ENCODE measurements at places on chromosomes 5 and 9.

- DNase-seq, result no peak
Measured at GRCh38 chr5:1104327-1105006, 7.4 kb downstream of the SLC12A7 start.

GRCh38 chr9:6757132-6757455, 679 bp upstream of the KDM4C start:
- peak; percentile 86 for DNase-seq

- no peak for DNase-seq
Measured at GRCh38 chr9:10014889-10015288, 597.9 kb downstream of the PTPRD start.

- DNase-seq, result peak; percentile 83
Measured at GRCh38 chr5:119323601-119324000, 32.2 kb upstream of the TNFAIP8 start.

DNA sequence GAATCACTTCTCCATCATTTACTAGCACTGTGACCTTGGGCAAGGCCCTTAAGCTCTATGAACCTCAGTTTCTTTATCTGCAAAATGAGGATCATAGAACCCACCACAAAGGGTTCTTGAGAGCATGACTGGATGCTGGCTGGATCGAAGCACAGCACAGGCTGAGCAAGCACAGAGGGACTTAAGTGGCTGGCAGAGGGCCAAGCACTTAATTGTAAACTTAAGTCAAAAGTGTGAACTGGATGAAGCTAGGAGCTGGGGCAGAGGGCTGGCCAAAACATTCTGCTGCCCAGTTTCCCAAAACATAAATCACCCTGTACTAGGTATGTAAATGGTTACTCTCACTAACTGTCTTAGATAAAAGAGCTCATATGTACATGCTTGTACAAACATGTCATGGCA, 112.3 kb upstream of the WWC1 start:
- DNase-seq, result no peak

DNA sequence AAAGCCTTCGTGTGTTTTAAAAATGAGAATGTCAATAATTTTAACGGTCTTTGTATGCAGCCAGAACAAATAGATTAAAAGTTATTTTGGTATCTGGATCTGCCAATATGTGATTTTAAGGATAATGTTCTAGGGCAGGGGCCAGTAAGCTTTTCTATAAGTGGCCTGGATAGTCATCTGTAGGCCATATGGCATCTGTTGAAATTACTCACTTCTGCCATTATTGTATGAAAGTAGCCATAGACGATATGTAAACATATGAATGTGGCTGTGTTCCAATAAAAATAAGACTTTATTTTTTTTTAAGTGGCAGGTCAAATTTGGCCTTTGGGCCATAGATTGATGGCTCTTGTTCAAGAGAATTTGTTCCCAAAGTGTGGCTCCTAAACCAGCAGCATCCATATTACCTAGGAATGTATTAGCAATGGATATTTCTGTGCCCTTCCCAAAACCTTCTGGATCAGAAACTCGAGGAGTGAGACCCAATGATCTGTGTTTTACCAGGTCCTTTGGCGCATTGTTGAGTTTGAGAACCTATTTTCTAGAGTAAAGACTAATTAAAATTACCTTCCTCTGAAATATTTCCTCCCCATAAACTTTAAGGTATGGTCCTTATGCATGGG, 55.9 kb downstream of the C6 start:
- DNase-seq, result no peak

DNA sequence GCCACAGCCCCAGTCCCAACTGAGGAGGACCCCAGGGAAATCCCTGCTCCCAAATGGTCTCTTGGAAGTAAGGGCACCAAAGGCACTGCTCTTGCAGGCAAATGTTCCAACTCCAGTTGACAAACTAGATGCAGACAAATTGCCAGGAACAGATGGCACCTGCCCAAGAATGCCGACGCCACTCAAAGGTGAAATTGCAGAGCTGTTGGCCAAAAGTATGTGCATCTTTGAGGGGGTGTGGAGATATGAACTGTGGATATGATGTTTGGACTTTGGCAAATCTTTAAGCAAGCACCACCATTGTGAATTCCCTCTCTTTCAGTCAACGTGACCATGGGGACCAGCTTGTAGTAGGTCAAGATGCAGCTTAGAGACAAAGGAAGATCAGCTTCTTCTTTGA, 12.0 kb upstream of the CPLX2 start:
- no peak for DNase-seq

DNA sequence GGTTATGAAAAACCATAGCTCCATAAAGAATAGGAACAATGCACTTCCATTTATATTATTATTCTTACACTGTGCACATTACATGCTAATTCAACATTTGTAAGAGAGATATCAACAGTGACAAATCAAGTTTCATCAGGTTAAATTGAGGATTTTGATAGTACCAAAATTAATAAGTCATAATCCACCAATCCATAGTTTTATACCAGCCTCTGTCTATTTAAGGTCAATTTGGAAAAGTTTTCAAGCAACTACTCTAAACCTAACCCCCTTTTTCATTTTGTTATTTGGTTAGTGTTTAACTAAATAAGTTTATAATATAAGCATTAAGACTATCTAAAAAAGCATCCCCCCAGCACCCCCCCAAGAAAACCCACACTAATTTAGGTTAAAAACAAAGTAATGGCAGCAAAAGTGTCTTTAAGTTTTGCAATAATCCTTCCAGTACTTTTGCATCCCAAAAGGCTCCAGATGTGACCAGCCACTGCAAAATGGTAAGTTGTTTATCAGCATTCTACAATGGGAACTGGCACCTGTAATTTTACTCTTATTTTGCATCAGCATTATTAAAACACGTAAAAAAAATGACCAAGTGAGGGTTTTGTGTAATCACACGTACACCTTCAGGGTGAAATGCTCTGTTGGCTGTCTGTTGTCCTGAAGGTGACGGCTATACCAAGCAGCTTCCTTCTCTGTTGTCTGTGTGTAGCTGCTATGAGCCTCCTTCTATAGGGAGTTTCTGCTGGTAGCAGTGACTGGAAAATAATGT, 36.8 kb upstream of the SSBP2 start:
- peak; percentile 66 for DNase-seq

GRCh38 chr5:19626211-19626610, 361.8 kb downstream of the CDH18 start:
- no peak for DNase-seq

- DNase-seq, result no peak
Measured at GRCh38 chr9:13975611-13976290, 338.2 kb downstream of the NFIB start.

GRCh38 chr9:133375116-133375723, 640 bp downstream of the SURF4 start:
- DNase-seq, result peak; percentile 52

DNA sequence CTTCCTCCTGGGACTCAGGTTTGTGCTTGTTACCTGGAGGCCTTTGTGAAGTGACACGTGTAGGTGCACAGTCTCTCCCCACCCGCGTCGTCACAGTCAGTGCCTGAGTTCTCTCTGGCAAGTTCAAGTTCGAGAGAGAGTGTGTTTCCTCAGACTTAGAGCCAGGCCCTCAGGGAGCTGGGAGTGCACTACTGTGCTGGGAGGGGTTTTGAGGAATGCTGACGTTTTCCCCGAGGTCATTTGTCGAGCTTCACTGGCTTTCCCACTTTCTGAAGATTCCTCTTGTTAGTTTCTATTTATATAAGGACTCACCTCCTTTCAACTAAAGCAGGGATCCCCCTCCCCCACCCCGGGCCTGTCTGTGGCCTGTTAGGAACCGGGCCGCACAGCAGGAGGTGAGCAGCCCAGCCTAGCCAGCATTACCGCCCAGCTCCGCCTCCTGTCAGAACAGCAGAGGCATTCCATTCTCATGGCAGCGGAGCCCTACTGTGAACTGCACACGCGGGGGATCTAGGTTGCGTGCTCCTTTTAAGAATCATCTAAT, 209.2 kb downstream of the DIRAS2 start:
- peak; percentile 28 for DNase-seq

DNA sequence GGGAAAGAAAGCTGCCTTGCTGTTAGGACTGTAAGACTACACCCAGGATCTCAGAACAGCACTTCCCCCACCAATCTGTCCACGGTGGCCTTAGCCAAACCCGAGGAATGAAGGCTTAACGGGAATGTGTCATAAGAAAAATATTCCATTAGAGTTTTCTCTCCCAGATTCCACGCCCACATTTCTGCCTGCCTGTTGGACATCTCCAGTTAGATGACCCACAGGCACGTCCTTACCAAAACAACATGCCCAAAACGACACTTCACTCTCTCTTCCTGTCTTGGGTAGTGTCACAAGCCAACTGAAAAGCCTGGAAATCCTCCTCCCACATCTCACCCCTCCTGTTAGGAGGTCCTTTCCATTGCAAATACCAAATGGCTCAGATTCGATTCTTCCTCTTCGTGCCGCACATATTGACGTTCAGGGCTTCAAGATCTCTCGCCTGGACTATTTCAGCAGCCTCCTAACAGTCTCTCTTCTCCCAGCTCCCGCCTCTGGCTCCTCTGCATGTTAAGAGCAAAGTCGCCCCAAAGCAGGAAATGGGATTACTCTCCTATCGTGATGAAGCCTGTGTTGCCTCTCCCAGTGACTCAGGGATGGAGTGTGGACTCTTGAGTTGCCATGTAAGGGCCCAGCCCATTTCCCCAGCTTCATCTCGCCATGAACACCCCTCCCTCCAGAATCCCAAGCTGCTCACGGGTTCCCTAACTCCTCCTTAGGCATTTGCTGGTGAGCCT, 159.3 kb downstream of the NR3C1 start:
- peak; percentile 95 for DNase-seq

DNA sequence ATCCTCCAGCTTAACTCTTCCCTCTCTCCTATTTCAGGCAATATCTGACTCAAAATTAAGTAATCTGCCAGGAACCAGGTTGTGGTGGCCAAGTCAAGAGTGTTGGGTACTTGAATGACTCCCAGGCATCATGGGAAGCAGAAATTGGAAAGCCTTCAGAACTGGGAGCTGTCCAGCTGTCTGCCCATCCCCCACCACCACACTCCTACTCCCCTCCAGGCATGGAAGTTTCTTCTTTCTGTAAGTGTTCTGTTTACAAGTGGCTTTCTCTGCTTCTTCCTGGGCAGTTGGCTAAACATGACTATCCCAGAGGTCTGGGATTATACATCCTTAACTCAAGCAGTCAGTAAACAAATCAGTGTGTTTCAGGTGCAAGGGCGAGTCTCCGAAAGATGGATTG, 14.6 kb upstream of the PBX3 start:
- no peak for DNase-seq

- no peak for DNase-seq
Measured at GRCh38 chr5:59607138-59607765, 286.3 kb downstream of the PDE4D start.

- no peak for DNase-seq
Measured at GRCh38 chr5:155921621-155922020, 405.3 kb upstream of the SGCD start.

DNA sequence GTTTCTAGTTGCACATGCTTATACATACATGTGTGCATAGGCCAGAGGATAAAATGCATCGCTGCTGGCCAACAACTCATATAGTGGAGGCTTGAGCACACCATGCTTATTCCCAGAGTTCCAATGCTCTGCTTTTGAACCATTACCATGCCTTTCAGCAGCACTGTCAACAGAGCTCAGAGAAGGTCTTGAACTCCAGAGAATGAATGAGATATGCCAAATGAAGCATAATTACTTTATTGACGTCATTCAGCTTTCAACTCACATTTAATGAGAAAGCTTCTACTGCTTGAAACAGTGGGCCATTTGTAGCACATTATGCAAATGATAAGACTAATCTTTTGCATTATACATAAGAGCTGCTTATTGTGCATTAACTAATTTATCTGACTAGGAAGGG, 765.3 kb upstream of the GRAMD2B start:
- DNase-seq, result no peak

DNA sequence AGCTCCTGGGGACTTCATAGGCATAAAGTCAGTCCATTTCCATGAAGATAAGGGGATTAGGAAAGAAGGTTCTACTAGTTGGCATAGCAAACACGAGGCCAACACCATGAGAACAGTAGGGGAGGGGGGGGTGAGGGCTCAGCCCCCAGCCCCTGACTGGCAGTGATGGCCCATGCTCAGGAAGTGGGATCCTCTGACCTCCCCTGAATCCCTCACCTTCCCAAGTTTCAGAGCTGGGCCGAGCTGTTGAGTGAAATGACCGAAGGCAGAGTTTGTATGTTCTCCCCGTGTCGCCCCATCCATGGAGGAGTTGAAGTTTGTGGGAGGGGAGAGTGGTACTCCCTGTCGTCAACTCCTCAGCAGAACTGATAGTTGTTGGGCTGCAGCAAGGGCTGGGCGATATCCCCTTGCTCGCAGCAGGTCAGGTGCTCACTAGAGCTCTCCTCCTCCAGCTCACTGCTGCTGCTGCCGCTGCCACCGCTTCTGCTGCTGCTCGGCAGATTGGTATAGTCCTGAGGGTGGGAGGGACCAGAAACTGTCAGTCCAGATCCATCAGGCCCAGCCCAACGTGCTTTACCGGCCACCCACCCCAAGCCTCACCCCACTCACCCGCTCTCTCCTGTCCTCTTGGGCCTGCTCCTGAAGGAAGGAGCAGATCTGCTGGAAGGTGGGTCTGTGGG, 32.5 kb downstream of the CSF1R start:
- DNase-seq, result no peak

GRCh38 chr9:131771646-131772045, 31.8 kb upstream of the RAPGEF1 start:
- DNase-seq, result no peak

DNA sequence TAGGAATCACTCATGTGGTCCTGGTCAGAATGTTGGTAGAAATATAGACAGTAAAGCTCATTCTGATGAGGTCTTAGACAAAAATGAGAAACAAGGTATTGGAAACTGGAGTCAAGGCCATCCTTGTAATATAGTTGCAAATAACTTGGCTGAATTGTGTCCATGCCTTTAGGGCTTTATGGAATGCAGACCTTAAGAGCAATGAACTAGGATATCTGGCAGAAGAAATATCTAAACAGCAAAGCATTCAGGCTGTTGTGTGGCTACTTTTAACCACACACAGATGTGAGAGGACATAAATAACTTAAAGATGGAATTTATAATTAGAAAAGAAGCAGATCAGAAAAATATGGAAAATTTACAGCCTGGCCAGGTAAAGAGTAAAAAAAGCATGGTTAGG, 128.2 kb downstream of the YTHDC2 start:
- no peak for DNase-seq

DNA sequence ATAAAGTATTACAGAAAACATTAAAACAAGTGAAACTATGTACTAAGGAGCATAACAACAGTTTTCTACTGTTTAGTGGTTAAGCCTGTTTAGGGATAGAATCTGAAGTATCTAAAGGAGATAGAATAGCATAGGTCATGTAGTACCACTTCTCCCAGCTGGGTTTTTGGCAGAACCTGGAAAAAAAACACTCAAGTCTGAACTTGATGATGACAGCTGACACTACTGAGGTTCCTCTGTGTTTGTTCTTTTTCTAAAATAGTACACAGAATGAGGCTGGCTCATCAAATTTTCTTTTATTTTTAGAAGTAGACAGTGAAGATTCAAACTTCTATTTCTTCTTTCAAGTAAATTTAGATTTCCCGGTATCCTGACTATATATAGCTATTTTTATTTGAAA, 203.8 kb upstream of the ACO1 start:
- DNase-seq, result no peak

DNA sequence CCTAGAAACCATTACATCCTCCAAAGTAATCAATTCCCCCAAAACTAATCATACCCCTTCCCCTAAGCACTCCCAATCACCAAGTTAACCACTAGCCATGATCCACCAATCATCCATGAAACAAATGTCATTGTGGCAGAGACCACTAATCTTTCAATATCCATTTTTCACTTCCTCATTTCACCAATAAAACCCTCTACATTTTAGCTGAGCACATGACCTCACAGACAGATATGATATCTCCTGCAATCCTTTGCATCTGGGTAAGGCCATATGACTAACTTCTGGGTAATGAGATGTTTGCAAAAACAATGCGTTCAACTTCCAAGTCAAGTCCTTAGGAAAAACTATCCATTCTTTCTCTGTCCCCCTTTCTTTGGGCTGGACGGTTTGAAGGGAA, 20.7 kb downstream of the OR2S2 start:
- no peak for DNase-seq

All from mammary epithelial cell (primary cell).